RPMI7951 (cell line): ENCODE measurements at places on chromosomes 6 and 20. TPM values are rescaled to one million over a fixed set of nuclear protein-coding genes. Genes with fewer than 3 reads are reported as not detected.
A peak's percentile ranks its signal among the peaks of the same experiment; 100 is the strongest.

DNA sequence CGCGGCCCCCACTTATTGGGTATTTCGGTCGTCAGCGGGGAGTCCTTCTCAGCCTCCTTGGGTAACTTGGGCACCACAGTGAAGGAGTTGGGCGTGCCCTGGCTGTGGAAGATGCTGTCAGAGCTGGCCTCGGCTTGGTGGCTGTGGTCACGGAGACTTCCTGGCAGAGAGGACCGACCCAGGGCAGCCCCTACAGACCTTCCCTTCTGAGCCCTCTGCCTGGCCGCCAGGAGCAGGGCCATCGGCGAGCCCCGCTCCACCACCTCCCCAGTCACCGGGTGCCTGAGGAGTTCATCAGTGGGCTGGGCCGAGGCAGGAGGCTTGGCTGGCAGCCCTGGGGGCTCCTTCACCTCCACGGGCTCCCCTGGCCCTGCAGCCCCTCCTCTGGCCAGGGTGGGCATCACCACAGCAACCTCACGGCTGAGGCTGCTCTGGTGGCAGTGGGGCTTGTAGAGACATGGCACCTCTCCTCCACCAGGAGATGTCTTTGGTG, 37.2 kb downstream of the C6orf132 start:
- DNase-seq: no peak

DNA sequence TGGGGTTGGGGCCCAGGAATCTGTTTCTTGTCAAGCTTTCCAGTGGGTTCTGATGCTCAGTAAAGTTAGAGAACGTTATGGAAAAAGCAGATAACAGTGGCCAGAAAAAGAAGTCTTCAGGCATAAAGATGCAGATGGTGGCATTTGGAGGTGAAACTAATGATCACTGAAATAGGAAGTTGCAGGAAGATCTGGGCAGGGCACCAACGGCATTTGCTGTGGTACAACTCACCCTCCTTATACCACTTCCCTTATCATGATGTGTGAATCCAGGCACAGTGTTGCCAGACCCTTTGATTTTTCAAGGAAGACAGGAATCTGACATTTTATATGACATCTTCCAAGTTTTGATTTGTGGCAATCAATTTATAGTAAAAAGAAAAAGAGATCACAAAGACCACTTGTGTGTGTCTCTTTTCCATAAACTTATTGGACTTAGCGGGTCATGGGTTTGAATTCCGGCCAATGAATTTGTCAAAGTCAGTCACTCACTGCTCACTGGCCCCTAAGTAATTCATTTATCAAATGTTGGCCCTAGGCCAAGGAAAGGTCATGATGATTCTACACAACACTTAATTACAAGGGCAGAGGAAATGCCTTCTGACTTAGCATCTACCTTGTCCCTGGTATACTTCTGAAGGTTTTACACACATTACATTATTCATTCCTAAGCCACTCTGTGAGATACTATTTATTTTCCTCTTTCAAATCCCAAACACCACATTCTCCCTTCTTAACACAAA, 37.6 kb downstream of the LAMP5 start:
- DNase-seq: peak; percentile 15

GRCh38 chr6:116979560-116979959, 102.5 kb downstream of the RFX6 start:
- no peak for DNase-seq

- no peak for DNase-seq
These were observed 1.7 kb downstream of the SCML4 start for GRCh38 chr6:107822176-107823046.

- DNase-seq: peak; percentile 56
These were observed 67.8 kb upstream of the ANKEF1 start for GRCh38 chr20:9966966-9967365.

GRCh38 chr6:51559059-51559458, 528.4 kb downstream of the PKHD1 start:
- no peak for DNase-seq

PKHD1 gene
- total RNA-seq: not detected in 2 replicates

SPATA2 gene
- total RNA-seq: 6.0 and 6.6 TPM in 2 replicates
